ENCODE measurements at places on chromosomes 3 and 15.

GRCh38 chr15:51830276-51830806, 888 bp downstream of the TMOD3 start:
- peak; percentile 21 for DNase-seq

GRCh38 chr3:52237657-52238172, 1.2 kb downstream of the TWF2 start:
- no peak for DNase-seq

DNA sequence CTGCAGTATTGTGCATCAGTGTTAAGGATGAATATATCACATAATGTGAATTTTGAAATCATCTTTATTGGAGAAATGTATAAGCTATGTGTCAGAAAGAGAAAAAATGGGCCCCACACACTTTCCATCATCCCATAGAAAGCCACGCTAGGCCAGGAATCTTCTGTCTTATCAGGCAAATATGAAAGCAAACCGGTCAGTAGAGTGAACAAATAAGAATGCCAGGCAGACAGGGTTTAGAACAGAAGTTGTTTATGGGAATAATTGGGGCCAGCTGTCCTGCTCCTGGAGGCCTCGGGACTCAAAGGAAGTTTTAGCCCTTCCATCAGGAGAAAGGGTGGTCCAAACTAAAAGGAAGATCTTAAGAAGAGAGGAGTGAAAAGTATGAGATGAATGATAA, 39.5 kb downstream of the ZNF280D start:
- DNase-seq: no peak

- no peak for DNase-seq
Measured at GRCh38 chr3:144148356-144148755, 176.7 kb downstream of the DIPK2A start.

- DNase-seq: no peak
Measured at GRCh38 chr3:188294113-188294512, 140.2 kb downstream of the LPP start.

GRCh38 chr3:169952045-169952444, 14.6 kb upstream of the SEC62 start:
- DNase-seq: peak; percentile 25

- DNase-seq: no peak
Measured at GRCh38 chr3:18635215-18635614, 210.1 kb upstream of the SATB1 start.

GRCh38 chr3:128492671-128493569, at the start of gene GATA2:
Gene GATA2 (minus strand): TSS chr3:128493201. CDS start chr3:128487031, 6,170 bp downstream.
- no peak for DNase-seq

- DNase-seq: no peak
Measured at GRCh38 chr3:27923349-27924068, 201.4 kb upstream of the EOMES start.

- no peak for DNase-seq
Measured at GRCh38 chr3:195105841-195106417, 165.0 kb downstream of the XXYLT1 start.

DNA sequence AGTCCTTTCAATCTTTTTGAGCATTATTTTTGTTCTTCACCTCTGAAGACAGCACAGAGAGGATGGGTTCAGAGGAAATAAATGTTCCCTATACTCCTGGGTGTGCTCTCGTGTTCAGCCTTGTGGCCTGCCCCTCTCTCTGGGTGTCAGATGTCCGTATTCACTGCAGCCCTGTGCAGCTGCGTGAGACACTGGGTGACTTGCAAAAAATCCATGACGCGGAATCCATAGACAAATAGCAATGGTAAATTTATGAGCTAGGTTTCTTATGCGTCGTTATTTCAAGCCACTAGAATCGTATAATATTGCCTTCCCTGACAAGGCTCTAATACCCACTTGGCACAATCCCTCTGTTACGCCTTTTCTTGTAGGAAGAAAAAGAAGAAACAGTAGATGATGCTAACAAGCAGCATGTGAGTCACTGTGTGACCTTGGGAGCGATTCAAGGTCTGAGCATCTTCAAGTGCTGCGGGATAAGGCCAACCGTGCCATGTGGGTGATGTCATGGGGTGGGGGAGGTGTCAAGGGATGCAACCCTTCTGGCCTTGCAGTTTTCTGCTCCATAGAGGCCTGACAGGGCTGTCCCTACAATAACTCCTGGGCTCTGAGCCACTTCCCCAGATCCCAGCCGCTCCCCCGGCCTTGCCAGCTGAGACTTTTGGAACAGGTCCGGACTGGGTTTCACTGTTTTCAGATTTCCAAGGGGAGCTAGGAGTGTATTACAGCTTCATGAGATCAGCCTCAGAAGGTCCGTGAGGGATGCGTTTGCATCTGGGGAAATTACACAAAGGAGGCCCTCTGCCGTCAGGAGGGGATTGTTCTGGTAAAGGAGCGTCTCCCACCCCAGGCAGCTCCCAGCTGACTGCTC, 47.6 kb upstream of the POMGNT2 start:
- DNase-seq: no peak

- DNase-seq: no peak
Measured at GRCh38 chr15:54206586-54207321, 228.5 kb downstream of the UNC13C start.

DNA sequence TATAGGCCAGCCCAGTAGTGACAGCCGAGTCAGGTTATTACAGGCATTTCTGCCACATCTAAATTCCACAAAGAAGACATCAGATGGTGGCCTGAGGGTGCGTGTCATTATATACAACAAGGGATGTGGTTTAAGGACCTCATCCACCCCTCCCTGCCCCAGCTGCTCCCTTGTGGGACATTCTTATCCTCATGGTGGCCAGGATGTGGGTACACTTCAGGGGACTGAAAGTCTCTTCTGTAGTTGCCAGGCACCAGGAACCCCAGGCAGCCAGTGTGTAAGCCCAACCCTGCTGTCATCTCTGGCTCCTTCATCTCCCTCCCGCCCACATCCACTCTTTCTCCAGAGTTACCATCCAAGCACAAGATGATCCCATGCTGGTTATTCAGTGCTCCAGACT, 224.9 kb upstream of the TOPAZ1 start:
- DNase-seq: no peak

GRCh38 chr3:10822708-10823515, 6.9 kb downstream of the SLC6A11 start:
- no peak for DNase-seq

DNA sequence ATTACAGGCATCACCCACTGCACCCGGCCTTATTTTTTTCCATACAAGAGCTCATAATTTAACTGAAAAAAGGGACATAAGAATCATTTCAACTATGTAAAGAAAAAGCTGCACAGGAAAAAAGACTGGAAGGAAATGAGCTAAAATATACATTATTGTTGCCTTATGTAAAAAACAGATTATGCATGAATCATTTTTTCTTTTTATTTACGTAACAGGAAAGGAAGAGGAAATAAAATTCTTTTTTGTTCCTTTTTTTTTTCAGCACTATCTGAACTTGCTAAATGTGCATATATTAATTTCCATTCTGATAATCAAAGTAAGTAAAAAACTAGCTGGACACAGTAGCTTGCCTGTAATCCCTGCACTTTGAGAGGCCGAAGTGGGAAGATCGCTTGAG, 12.1 kb downstream of the KIF9 start:
- no peak for DNase-seq

DNA sequence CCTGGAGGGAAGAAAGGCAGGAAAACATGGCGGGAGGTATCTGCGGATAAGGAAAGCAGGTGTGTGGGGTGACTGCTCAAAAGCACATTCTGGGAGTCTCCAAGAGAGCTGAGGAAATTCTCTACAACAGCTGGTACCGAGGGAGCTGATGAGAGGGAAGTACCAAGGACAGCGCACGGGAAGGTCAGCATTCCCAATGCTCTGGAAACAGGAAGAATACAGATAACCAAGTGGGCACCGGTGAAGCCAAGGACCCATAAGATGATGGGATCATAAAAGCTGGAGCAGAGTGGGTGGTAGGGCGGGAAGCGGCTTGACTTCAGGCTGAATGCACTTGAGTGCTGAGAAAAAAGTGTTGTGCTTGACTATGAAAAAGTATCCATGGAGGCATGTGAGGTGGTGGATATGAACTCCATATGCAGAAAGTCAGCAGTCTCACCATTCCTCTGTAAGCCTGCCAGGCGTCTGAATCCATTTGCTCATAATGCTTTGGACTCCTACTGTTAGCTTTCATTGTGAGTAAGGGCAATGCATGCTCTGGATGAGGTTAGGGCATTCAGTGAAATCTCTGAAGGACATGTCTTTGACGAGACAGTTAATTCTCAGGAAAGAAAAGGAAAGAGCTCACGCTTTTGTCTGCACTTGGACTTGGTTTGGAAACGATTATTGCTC, 215.5 kb downstream of the NR1D2 start:
- DNase-seq: no peak

DNA sequence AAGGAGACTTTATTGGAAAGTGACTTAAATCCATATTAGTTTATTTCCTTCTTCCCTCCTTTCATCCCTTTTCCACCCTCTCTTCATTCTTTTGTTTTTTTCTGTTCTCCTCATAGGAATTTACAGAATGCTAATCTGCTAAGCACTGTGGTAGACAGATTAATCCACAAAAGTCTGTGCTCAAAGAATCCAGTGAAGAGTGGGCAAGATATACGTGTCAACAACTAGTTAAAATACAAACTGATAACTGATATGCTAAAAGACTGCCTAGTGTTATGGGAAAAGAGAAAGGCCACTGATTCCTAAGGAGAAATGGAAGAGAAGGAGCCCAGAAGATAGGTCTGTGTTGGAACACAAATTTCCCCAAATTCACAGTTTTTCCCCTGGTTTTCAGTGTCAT, 202.2 kb downstream of the MBNL1 start:
- DNase-seq: no peak

GRCh38 chr3:46183330-46183729, 24.8 kb downstream of the CCR1 start:
- peak; percentile 24 for DNase-seq

GRCh38 chr15:71551566-71551965, 258.8 kb upstream of the NR2E3 start:
- no peak for DNase-seq

DNA sequence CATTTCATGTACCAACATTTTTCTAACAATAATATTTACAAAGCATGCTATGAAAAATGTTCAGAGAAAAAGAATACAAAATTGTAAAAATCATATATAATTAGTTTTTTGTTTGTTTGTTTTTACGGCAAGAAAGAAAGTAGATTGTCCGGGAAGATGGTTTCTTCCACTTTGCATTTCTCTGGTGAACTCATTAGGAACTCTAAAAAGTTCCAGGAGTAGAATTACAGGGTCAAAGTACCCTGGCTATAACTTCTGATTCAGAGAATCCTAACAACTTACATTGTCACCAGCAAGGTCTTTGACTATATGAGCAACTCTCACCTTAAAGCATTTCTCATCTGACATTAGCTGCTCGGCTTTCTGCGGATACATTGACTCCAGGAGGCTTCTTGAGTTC, 196.7 kb downstream of the PDE8A start:
- DNase-seq: no peak

DNA sequence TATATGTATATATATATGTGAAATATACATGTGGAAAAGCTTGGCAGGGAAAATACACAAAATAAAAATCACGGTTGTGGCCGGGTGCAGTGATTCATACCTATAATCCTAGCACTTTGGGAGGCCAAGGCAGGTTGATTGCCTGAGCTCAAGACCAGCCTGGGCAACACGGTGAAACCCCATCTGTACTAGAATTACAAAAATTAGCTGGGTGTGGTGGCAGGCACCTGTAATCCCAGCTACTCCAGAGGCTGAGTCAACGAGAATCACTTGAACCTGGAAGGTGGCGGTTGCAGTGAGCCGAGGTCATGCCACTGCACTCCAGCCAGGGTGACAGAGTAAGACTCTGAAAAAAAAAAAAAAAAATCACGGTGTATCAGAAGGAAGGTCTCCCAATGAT, 20.8 kb upstream of the ARHGEF3 start:
- no peak for DNase-seq

DNA sequence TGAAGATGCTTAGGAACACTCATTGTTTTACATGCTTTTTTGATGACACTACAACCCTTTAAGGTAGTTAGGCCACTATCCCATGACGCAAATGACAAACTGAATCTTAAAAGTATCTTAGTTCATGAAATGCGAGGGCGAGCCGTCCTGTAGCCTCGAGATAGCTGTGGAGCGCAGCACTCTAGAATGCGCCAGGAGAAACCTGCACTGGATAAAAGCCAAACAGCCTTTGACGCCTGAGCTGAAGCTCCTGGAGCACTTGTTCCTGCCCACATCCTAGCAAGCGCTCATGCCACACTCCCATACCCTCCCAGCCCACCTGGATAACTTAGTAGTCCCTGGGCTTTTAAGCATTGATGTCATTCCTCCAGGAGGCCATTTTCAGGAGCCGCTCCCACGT, 516.9 kb downstream of the GABRG3 start:
- DNase-seq: no peak

DNA sequence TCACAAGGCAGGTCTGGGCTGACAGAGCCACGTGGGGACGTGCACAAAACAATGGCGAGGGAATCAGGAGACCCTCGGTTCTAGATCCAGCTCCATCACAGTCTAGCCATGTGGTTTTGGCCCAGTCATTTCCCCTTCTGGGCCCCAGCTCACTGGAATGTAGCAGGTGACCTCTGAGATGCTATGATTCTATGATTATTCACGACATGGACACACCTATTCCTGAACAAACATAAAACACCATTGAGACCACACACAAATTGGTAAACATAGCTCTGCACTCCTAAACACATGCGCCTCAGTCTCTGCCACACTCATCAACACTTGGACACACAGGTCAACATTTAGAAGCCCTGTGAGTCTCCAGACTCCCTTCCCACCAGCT, 9.0 kb downstream of the IGDCC4 start:
- no peak for DNase-seq

- DNase-seq: peak; percentile 51
Measured at GRCh38 chr15:51681303-51681963, at the start of gene SCG3. Gene SCG3 (plus strand): TSS chr15:51681503. CDS start chr15:51681756, 253 bp downstream.

GRCh38 chr3:102434715-102435114, at the start of gene ZPLD1:
Gene ZPLD1 (plus strand): TSS chr3:102435015. CDS start chr3:102438488, 3,473 bp downstream.
- no peak for DNase-seq

DNA sequence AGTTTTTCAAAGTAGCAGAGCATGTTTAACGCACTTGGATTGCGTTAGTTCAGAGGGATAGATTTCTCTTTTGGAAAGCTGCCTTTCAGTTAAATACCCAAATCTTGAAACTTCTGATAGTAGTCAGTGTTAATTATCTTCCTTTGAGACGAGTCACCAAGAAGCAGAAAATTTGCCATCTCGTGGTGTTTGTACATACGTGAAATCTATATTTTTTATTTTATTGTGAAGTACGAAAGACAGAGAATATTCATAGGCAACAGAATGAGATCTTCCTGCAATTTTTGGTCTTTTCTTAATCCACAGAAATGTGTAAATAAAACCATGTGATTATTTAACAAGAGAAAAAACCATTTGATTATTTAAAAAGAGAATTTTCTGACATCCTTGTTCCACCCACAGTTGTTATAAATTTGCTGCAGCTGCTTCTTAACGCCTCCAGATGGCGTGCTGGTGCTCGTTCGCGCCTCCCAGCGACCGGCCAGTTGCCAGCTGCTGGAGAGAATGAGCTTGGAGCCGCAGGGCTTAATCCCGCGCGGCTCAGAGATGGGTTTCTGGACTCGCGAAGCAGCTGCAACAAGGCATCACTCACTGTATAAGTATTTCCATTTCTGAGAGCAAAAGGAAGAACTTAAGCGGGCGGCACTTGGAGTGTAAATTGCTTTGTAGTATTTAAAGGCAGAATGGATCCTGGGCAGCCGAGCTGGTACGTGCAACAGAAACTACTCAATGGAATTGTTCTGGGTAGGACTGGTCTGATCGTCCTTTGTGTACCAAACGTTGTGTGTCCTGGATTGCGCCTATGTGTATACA, 10.5 kb upstream of the SLITRK3 start:
- no peak for DNase-seq

GRCh38 chr3:88812576-88812975, 294.8 kb upstream of the EPHA3 start:
- DNase-seq: no peak

All from CD4-positive, alpha-beta T cell treated with Interferon alpha-2 for 1 hour (primary cell).